ENCODE measurements at places on chromosomes 2 and 18.

- peaks cover 43% of the 10 kb centered on the region for H3K4me1 ChIP-seq
- no peaks in the 10 kb centered on the region for H3K27me3 ChIP-seq
- no peak for DNase-seq
- H3K36me3 ChIP-seq: peaks cover 7% of the 10 kb centered on the region
Observed at GRCh38 chr18:77071711-77072292, 60.8 kb downstream of the MBP start.

GRCh38 chr2:111208639-111209038 lies 87.9 kb downstream of the BCL2L11 start:
- H3K27ac ChIP-seq: peak overlapping the region; percentile 32
- no peak overlapping the region for H3K4me3 ChIP-seq
- H3K27me3 ChIP-seq: no peaks in the 10 kb centered on the region
- DNase-seq: no peak
- peaks cover 12% of the 10 kb centered on the region for H3K4me1 ChIP-seq

DNA sequence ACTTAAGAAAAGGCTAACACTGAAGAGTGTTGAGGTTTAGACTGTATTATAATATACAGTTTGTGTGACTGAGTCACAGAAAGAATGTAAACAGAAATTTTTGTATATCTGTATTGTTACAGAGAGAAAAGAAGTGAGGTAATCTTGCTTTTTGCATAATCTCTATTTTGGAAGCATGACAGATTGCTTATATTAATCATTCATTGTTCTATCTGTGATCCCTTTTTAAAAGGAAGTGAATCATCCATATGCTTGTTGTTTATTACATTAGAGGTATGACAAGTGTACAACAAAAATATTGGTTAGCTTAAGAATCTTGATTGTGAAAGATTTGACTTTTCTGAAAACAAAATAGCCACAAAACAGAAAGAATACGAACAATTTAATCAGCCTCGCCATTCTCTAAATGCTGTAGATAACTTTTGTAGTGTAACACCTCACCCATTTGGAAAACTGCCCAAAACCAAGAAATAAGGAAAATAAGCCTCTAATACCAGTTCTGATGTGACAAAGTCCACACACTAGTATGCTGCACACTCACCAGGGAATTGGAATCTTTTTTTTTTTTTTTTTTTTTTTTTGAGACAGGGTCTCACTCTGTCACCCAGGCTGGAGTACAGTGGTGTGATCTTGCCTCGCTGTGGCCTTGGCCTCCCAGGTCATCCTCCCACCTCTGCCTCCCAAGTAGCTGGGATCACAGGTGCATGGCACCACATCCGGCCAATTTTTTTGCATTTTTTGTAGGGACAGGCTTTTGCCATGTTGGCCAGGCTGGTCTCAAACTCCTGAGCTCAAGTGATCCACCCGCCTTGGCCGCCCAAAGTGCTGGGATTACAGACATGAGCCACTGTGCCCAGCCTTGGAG lies 91.5 kb upstream of the LPIN2 start:
- no peaks in the 10 kb centered on the region for H3K4me1 ChIP-seq
- no peaks in the 10 kb centered on the region for H3K36me3 ChIP-seq
- H3K27ac ChIP-seq: no peak overlapping the region

- peaks cover 7% of the 10 kb centered on the region for H3K36me3 ChIP-seq
- H3K27ac ChIP-seq: peak overlapping the region; percentile 87
- H3K27me3 ChIP-seq: no peaks in the 10 kb centered on the region
- peak overlapping the region; percentile 89 for H3K4me3 ChIP-seq
- H3K4me1 ChIP-seq: peaks cover 51% of the 10 kb centered on the region
- DNase-seq: no peak
Observed at GRCh38 chr2:88690591-88691338, 708 bp upstream of the RPIA start.

DNA sequence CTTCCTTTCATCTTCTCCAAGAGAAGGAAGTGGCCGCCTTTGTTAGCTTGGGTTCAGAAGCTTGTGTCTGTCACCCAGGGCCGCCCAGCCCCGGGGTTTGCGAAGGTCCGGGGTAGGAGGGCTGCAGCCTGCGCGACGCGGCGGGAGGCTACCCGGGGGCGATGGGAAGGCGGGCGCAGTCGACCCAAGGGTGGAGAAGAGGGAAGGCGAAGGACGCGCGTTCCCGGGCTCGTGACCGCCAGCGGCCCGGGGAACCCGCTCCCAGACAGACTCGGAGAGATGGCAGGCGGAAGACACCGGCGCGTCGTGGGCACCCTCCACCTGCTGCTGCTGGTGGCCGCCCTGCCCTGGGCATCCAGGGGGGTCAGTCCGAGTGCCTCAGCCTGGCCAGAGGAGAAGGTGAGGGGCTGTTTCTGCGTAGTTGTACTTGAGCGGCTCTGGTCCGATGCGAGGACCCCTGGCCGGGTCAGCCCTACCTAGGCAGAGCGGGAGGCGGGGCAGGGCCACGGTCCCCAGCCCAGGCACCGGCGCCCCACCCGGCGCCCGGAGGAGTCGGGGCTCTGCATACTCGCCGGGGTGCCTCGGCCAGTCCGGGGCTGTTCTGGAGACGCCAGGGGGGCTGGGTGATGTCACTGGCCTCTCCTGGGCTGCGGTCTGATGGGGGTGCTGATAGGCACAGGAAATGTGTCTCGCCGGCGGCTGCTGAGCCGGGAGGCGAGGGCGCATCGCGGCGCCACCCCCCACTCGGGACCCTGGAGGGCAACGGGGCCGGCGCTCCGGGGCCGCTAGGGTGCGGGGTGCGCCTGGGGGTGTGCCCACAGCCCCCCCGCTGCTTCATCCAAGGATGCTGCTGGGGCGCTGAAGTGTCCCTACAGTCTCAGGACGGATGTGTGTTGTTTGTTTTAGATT lies at the start of gene QPCT:
TSS of gene QPCT (plus strand) at position 178 of the 909 bp plus-strand sequence. CDS start at position 280, 102 bp downstream.
- peak within 1 kb of the TSS; percentile 58 for H3K27ac ChIP-seq
- no peaks in the 10 kb centered on the region for H3K36me3 ChIP-seq
- peak; percentile 70 for DNase-seq

- no peak overlapping the region for H3K27ac ChIP-seq
- H3K36me3 ChIP-seq: no peaks in the 10 kb centered on the region
- H3K27me3 ChIP-seq: peaks cover 5% of the 10 kb centered on the region
- no peak overlapping the region for H3K4me3 ChIP-seq
- H3K4me1 ChIP-seq: no peaks in the 10 kb centered on the region
Observed at GRCh38 chr2:165401285-165401852, 68.1 kb upstream of the CSRNP3 start.

GRCh38 chr2:219542931-219543595 lies 546 bp downstream of the CHPF start:
- no peak overlapping the region for H3K27ac ChIP-seq
- peaks cover 34% of the 10 kb centered on the region for H3K27me3 ChIP-seq
- peak overlapping the region; percentile 73 for H3K4me3 ChIP-seq
- H3K36me3 ChIP-seq: no peaks in the 10 kb centered on the region

DNA sequence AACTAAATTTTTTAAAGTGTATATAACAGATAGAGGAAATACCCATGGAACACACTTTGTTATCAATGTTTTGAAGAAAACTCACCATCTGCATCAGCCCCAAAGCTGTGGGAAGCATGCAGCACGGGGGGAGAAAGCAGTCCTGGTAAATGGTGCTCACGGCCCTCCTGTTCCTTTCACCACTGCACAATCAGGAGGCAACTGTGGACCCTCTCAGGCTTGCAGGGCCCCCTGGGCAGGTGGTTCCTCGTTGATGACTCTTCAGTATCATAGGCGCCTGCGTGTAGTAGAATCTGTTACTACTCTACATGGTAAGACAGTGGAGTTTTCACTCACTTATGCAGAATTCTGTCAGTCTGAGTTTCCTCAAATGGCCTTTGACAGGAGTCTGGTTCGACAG lies 4.9 kb upstream of the CNDP1 start:
- H3K4me1 ChIP-seq: no peaks in the 10 kb centered on the region
- H3K27ac ChIP-seq: no peak overlapping the region
- H3K36me3 ChIP-seq: peaks cover 2% of the 10 kb centered on the region
- H3K27me3 ChIP-seq: no peaks in the 10 kb centered on the region
- H3K4me3 ChIP-seq: no peak overlapping the region

- H3K36me3 ChIP-seq: no peaks in the 10 kb centered on the region
- H3K4me3 ChIP-seq: no peak overlapping the region
- no peaks in the 10 kb centered on the region for H3K27me3 ChIP-seq
- H3K4me1 ChIP-seq: no peaks in the 10 kb centered on the region
Observed at GRCh38 chr2:2324119-2324518, 7.0 kb downstream of the MYT1L start.

DNA sequence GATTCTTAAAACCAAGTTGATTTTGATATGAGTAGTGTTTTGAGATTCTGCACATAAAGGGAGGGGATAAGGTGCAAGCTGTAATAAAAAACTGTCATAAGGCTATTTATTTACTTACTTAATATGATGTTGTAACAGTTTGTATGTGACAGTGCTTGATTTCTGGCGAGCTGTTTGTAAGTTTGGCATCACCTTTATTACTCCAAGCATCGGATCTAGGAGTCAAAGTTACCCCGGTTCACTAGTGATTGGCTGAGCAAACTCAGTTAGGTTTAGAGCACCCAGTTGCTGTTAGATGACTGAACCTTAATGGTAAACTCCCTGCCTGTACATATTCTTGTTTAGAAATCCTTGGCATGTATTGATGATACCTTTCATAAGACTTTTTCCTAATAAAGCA lies 16.1 kb downstream of the ZCCHC2 start:
- DNase-seq: no peak
- no peaks in the 10 kb centered on the region for H3K27me3 ChIP-seq
- peaks cover 23% of the 10 kb centered on the region for H3K36me3 ChIP-seq
- H3K4me3 ChIP-seq: no peak overlapping the region
- H3K27ac ChIP-seq: no peak overlapping the region

Data from memory B cell (primary cell).